ENCODE measurements at places on chromosomes 7 and 10. TPM values are rescaled to one million over a fixed set of nuclear protein-coding genes. Genes with fewer than 3 reads are reported as not detected.

DNA sequence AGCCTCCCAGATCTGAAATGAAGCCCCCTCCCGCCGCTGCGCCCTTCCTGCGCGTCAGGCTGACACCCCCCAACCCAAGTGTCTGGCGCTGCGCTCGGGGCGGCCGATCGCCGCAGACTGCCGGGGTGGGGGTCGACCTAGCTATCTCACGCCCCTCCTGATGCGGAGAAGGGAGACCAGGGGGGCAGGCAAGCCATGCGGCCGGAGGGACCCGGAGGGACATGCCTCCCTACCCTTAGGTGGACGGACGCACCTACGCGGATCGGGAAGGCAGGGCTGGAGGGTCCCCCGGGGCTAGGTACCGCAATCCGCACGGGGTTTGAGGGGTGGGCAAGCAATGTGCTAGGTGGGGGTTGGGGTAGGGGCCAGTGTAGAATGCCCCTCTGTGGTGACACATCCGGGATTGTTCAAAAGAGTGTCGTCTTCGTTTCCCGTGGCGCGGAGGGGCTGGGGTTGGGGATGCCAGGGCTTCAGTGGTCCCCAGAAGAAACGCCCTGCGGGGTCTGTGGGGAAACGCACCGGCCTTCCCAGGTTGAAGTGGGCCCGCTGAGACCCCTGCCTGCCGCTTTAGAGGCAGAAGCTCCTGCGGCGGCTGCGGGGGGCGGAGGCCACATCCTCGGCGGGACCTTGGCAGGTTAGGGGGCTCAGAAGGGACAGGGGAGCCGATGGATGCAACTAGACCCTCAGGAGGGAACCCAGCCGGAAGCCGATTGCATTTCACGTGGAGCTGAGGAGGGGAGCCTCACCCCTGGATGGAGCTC lies 913 bp downstream of the ADCYAP1R1 start:
- DNase-seq: no peak

- no peak for DNase-seq
These were observed 442.6 kb upstream of the TEX47 start for GRCh38 chr7:89238156-89238555.

- no peak for DNase-seq
These were observed 826.6 kb upstream of the COBL start for GRCh38 chr7:52143219-52143618.

GRCh38 chr10:103124420-103125096 lies 68.5 kb downstream of the NT5C2 start:
- DNase-seq: no peak

DNA sequence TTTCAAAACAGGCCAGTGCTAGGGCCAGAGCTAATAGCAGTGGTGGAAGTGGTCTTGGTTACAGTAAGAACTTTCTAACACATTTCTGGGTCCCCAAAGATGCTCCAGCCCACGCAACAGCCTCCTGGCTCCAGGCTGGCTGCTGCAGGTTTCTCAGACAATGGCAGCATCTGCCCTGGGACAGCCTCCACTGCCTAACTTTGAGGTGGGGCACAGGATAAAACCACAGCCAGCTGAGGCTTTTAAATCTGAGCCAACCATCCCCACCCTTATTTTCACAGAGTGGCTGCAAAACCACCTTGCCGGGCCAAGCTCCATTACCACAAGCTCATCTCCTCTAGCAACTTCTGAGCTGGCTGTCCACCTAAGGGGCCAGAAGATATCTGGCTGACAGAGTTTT lies 84.8 kb downstream of the FAM53B start:
- no peak for DNase-seq

DNA sequence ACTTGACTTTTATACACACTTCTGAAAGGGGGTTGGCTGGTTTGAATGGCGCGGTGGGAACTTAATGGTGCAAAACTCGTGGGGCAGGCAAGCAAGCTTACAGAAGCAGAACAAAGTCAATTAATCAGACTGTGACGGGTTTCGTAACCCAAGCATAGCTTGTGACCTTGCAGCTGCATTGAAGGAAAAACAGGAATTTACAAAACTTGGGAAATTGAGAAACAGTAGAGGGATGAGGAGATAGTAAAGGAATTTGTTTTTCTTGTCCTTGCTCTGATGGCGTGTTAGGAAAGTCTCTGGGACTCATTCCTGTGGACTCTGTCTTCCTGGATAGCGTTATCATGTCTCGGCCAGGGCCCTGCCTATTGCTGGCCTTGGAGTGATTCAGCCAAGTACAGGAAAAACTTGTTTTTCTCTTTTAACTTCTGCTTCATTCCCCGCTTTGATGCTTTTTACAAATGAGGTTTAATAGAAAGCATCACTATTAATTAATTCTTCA lies 220.0 kb upstream of the KCND2 start:
- DNase-seq: no peak

GRCh38 chr7:16695621-16696237 lies 49.7 kb downstream of the BZW2 start:
- DNase-seq: no peak

GRCh38 chr10:84095811-84096497 lies 43.4 kb upstream of the GHITM start:
- DNase-seq: no peak

DNA sequence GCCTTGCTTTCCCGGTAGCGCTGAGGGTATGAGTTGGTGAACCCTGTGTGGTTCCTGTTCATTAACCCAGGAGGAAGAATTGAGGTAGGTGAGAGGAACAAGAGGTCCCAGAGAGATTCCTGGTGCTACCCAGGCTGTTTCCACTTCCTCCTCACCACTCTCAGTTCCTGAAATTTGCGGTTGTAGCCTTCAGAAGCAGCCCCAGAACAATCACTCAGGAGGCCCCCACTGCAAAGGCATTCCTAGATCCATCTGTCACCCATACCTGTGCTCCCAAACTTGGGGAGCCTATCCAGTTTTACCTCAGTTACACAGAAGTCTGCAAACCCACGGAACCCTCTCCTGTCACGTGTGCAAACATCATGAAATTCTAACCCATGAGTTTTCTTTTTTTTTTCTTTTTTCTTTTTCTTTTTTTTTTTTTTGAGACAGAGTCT lies 9.0 kb upstream of the PIP4K2A start:
- DNase-seq: no peak

- DNase-seq: no peak
These were observed 68.6 kb upstream of the SEM1 start for GRCh38 chr7:96778263-96778662.

- DNase-seq: no peak
These were observed 34.7 kb downstream of the GSDME start for GRCh38 chr7:24722386-24723177.

DNA sequence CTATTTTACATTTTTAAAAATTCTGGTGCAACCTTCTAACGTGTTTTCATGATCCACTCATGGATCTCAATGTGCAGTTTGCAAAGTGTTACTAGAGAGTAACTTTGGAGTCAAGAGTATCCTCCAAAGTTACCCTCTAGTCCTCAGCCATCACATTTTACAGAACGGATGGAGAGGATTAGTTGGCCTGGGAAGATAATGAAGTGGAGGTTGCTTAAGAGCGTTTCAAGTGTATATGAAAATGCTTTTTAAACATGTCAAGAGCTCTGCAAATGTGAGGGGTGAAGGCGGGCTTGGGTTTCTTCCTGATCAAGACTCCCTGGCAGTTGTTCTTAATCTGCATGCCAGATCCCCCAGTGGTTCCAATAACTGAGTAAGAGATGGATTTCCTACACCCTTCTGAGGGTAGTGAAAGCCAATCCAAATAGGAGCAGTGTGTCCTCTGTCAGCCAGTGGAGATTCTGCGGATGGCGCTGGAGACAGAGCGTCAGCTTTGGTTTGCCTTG lies 299.4 kb upstream of the NPVF start:
- DNase-seq: no peak

GRCh38 chr10:111706331-111706730 lies 477.2 kb downstream of the GPAM start:
- DNase-seq: no peak

DNA sequence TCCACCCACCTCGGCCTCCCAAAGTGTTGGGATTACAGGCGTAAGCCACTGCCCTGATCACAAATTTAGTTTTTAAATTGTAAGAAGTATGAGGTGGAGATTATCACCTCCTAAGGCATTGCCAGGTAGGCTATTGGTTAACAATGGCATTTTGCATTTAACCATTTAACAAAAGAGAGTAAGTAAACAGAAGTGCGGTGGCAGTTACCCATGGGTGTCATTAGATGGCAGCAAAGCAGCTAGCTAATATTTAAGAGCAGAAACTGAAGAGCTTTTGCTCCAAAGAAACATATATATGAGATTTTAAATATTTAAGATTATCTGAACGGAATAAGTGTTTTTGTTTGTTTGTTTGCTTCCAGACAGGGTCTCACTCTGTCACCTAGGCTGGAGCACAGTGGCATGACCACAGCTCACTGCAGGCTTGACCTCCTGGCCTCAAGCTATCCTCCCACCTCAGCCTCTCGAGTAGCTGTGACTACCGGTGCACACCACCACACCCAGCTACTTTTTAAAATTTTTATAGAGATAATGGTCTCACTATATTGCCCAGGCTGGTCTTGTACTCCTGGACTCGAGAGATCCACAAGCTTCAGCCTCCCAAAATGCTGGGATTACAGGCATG lies 325.5 kb upstream of the C7orf33 start:
- DNase-seq: no peak

The POT1 gene
- total RNA-seq: 15.0 TPM

The FRMPD2 gene
- total RNA-seq: not detected

The PPP1R17 gene
- total RNA-seq: not detected
